Fibroblast of pulmonary artery (primary cell): ENCODE measurements at places on chromosomes 7 and 10.

- peak; percentile 21 for DNase-seq
Observed at GRCh38 chr7:98836811-98837629, 32.8 kb downstream of the TMEM130 start.

DNA sequence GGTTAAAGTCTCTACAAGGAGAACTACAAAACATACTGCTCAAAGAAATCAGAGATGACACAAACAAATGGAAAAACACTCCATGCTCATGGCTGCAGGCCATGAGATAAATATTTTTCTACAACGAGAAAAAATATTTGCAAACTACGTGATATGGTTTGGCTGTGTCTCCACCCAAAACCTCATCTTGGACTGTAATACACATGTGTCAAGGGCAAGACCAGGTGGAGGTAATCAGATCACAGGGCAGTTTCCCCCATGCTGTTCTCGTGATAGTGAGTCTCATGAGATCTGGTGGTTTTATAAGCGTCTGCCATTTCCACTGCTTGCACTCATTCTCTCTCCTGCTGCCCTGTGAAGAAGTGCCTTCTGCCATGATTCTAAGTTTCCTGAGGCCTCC is 57.8 kb downstream of the COA1 start:
- DNase-seq, result no peak

DNA sequence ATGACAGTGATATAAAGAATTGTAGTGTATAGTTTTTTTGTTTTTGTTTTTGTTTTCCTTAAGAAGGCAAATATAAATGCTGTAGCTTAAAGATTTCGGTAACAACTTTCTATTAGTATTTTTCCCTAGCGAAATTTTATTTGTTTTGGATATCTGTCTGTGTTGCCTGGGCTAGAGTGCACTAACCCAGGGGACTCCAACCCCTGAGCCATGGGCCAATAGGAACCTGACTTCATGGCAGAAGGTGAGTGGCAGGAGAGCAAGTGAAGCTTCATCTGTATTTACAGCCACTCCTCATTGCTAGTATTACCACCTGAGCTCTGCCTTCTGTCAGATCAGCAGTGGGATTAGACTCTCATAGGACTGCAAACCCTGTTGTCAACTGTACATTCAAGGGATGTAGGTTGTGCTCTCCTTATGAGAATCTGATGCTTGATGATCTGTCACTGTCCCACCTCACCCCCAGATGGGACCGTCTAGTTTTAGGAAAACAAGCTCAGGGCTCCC is 65.4 kb upstream of the CCAR1 start:
- DNase-seq, result no peak

DNA sequence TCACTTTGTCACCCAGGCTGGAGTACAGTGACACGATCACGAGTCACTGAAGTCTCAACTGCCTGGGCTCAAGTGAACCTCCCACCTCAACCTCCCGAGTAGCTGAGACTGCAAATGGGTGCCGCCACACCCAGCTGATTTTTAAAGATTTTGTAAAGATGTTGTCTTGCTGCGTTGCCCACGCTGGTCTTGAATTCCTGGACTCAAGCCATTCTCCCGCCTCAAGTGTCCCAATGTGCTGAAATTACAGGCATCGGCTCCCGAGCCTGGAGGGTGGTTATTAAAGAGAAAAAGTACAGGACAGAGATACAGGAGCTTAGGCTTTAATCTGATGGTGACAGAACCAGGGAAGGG is 55.1 kb downstream of the KCTD7 start:
- no peak for DNase-seq

GRCh38 chr7:47087866-47088265 is 494.0 kb downstream of the TNS3 start:
- DNase-seq, result peak; percentile 23

DNA sequence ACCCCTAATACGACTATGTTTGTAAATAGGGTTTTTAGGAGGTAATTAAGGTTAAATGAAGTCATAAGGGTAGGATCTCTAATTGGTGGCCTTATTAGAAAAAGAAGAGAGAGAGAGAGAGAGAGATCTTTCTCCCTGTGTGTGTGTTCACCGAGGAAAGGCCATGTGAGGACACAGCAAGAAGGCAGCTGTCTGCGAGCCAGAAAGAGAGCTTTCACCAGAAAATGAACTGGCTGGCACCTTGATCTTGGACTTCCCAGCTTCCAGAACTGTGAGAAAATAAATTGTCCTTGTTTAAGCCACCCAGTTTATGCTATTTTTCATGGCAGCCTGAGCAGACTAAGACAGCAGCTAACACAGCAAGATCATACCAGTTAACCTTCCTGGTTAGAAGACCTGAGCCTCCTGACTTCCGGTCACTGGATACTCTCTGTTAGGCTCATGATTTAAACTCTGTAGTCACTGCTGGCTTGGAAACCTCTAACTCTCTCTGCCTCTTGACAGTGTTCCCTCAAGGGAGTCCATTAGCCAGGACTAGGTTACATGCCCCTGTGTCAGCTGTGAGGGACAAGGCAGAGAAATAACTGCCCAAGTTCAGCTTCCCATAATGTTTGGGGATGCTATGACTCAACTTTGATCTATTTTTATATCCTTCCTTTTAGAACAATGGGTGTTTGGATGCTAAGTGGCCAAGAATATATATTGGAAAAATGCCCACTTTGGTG is 102.3 kb downstream of the DYNC1I1 start:
- DNase-seq, result peak; percentile 45

- no peak for DNase-seq
Observed at GRCh38 chr7:39686261-39686924, 63.0 kb downstream of the RALA start.

DNA sequence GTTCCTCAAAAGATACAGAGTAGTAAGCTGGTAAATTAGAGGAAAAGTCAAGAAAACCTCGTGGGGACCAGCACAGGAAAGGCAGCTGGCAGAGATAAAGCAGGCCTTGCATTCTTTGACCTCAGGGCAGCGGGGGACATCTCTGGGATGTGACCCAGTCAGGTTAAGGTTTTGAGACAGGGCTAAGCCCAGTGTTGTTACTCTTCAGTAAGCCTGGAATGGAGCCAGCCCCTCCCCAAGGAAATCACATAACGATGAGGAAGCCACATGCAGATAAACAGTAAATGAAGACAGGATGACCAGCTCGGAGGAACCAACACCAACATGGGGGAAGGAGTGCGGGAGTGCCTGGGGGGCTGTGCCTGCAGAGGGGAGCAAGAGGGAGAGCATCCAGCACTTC is 99.6 kb downstream of the JAZF1 start:
- DNase-seq, result peak; percentile 30

GRCh38 chr7:32089678-32090077 is 19.5 kb upstream of the PDE1C start:
- DNase-seq, result no peak

DNA sequence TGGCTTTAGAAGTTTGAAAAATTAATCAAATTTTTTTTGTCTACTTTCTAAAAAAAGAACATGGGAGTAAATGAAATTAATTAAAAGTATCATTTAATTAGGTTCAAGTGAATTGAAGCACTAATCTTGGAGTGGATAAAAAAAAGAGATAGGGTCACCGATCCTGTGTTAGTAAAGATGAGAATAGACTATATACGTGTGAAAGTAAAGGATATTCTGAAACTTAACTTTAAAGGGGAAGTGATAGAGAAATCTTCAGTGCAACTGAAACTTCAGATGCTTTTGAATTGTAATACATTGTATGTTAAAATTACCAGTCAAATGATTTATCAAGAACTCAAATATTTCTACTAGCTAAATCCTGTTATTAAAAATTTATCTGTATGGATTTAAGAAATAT is 4.8 kb downstream of the NHLRC2 start:
- DNase-seq, result no peak

GRCh38 chr7:81846398-81846797 is 76.6 kb upstream of the HGF start:
- DNase-seq, result peak; percentile 76

DNA sequence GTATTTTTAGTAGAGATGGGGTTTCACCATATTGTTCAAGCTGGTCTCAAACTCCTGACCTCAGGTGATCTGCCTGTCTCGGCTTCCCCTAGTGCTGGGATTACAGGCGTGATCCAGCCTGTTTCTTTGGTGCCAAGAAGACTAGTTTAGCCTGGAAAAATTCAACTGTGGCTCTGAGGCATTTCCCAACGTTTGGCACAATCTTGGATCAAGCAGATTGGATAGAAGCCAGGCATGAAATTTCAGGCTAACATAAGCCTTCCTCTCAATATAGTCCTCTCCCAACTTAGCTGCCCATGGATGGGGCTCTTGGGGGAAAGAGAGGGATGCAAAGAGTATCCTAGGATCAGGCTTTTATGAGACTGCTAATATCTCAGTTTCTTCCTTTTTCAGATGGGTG is 53.8 kb downstream of the APBB1IP start:
- DNase-seq, result peak; percentile 49

DNA sequence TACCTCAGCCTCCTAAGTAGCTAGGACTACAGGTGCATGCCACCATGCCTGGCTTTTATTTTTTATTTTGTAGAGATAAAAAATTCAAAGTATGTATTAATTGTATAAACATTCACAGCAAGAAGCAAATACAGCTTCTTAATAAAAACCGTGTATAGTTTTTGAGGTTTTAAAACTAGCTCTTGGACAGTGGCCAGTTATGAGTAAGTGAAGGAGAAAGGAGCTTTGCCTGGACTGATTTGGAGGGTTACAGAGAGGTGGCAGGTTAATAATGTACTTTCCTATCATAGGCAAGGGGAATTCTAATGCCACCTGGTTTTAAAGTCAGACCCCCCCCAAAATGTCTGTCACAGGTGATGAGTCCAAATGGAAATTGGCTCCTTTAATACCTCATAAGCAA is 43.4 kb downstream of the ZNRF2 start:
- DNase-seq, result peak; percentile 30

DNA sequence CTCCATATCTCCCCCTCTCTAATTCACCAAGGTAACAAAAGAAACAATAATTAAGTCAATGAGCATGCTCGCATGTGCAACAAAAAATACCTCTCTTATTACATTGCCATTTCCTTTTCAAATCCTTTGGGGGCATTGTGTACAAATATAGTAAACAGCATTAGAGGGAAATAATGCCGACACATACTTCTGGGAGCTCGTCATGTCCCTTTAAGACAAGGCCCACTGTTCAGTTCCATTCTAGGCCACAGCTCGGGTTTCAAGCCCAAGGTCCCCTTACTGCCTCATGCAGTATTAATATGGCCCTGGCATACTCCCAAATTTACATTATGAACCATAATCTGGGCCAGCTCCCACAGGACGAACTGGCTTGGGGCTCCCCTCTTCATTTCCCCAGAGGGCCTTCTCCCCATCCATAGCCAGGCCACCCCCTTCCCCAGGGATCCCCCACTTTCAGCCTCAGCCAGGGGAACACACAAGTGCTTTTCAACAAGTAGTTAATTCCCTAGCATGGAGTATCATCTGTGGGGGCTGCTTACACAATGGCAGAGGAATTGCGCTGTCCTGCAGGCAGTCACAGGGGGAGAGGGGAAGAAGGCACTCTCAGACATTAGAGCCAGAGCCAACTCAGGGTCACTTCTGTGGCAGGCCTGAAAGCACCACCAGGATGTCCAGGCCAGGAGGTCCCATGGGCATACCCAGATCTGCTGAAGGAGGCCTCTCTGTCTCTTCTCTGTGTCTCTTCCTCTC is 110.6 kb downstream of the KCNMA1 start:
- no peak for DNase-seq

DNA sequence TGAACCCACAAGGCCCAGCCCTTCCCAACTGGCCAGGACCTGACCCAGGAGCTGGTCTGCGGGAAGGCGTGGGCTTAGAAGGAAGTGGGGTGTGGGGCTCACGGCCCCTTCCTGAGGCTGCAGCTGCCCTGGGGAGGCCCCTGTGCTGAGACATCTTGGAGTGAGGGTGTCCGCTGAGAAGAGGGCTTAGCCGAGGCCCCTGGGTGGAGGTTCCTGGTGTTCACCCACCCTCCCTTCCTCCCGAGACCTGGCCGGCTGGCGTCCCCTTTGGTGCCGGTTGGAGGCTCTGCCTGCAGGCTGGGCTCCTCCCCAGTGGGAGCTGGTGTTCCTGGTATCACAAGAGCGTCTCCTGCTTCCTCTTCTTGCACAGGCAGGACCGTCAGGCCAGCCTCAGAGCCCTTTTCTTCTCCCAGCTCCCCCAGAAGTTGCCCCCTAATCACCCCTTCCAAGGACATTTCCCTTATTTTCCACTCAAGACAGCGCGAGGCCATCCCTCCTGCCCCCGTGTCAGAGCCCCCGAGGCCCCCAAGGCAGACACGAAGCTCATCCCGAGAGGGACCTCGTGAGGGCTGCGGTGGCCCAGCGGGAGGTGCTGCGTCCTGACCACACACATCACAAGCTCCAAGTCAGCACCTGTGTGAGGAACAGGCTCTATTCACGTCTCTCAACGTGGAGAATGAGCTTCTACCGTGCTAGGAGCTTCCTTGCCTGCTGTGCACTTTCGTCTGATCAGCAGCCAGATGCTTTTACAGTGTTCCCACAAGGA is 25.1 kb upstream of the FAM20C start:
- no peak for DNase-seq

- no peak for DNase-seq
Observed at GRCh38 chr10:132593389-132593788, 55.8 kb downstream of the INPP5A start.

DNA sequence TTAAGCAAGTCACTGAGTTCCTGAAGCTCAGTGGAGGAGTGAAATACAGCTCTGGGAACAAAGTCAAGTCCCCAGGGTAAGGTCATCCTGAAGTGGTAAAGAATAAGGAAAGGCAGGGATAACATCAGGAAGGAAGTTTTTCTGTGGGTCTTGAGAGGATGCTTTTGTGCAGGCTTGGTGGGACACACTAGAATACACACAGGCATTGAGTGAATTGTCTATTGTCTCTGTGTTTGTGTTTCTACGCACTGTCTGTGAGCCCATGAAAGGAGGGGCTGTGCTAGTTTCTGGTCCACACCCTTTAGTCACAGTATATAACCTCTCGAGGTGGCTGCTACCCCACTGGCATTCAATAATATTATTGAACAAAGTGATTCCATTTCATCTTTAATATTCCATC is 95.8 kb upstream of the ABCB5 start:
- DNase-seq, result no peak

DNA sequence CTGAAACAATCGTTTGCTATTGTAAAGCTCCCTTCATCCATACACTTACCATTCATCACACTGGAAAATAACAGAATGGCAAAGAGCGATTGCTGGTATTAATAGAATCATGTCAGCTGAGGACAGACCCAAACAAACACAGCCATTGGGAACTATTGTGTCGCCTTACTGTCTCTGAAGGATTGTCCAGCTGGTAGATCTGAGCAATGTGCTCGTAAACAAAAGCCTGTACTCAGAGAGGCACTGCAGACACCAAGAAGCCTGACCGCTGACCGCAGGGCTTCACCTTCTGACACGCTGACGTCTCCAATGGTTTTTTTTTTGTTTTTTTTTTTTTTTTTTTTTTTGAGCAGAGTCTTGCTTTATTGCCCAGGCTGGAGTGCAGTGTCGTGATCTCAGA is 151.0 kb upstream of the FRMD4A start:
- no peak for DNase-seq
